ENCODE measurements at places on chromosomes 5 and 9.

DNA sequence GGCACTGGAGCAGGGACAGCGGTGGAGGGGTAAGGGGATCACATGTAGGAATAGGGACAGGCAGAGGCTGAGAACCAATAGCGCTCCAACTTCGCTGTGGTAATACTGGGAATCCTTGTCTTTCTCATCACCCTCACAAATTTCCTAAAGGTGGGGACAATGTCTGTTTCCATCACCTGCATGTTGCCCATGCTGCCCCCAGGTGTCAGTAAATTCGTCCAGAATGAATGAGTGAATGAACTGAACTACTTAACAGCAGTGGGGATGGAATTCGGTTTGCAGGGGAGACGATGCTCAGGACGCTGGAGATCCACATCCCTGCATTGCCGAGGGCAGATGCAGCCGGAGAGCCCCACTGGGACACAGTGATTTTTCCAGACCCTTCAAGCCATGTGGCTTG is 129.9 kb downstream of the PDZD2 start:
- DNase-seq = no peak

GRCh38 chr9:121929893-121930875 is 162.9 kb downstream of the TTLL11 start:
- DNase-seq = no peak

DNA sequence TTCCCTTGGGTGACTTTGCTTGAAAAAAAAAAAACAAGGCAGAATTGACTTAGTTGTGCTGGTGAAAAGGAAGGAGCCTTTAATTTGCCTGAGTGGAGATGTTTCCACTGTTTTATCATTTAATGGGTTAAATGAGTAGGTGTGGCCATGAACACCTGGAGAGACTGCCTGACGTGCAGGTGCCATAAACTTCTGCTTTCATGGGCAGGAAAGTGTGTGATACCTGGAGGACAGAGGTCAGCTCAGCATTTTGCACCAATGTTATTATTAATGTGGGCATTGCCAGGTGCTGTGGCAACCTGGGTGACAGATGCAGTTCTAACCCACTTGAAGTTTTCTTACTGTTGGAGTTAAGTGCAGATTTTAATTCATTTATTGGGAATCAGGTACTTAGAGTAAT is 145.4 kb downstream of the CD180 start:
- DNase-seq = no peak

GRCh38 chr5:97004423-97005060 is 68.7 kb downstream of the LNPEP start:
- no peak for DNase-seq

DNA sequence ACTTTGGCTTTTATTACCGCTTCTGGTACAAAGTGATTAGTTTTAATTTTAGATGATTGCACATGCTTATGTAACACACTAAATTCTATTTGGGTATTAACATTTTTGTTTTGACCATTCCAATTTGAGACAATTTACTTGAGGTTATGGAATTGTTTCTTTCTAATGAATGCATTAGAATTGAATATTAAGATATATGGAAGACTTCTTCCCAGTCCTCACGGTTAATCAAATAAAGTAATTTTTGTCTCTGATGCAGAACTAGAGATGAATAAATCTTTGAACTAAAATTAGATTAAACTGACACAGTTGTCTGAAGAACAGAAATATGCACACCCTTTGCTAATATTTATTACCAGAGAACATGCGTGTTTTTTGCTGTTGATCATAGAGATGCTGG is 127.1 kb upstream of the FBXL17 start:
- no peak for DNase-seq

GRCh38 chr5:115461506-115462290 is 82.9 kb downstream of the FEM1C start:
- peak; percentile 60 for DNase-seq

- no peak for DNase-seq
These were observed 995.7 kb downstream of the CDH18 start for GRCh38 chr5:18992264-18992663.

Data from GM04504 (cell line).